Osteoblast (primary cell): ENCODE measurements at places on chromosomes 2 and 18. TPM values are rescaled to one million over a fixed set of nuclear protein-coding genes. Genes with fewer than 3 reads are reported as not detected.

Gene LINC00305
- not detected in 2 replicates for total RNA-seq

Gene ARHGEF33
- total RNA-seq, result 0.29 and 0.72 TPM in 2 replicates

Gene MC4R
- total RNA-seq, result under 0.01 TPM in 1 of 2 replicates, not detected in the other

Gene IL36G
- total RNA-seq, result not detected in 2 replicates

Gene EFEMP1
- total RNA-seq, result 1,402 and 1,564 TPM in 2 replicates

Gene ALKAL2
- total RNA-seq, result not detected in 2 replicates

Gene ANKRD62
- total RNA-seq, result not detected in 2 replicates

Gene SLC8A1
- 77.2 and 82.9 TPM in 2 replicates for total RNA-seq

Gene GPR155
- 3.5 and 4.3 TPM in 2 replicates for total RNA-seq

Gene FBXO15
- total RNA-seq, result 0.29 and 0.36 TPM in 2 replicates

Gene UBE2F
- 39.8 and 45.1 TPM in 2 replicates for total RNA-seq
